ENCODE measurements at places on chromosomes 16 and 17. TPM values are rescaled to one million over a fixed set of nuclear protein-coding genes. Genes with fewer than 3 reads are reported as not detected.
A peak's percentile ranks its signal among the peaks of the same experiment; 100 is the strongest.

DNA sequence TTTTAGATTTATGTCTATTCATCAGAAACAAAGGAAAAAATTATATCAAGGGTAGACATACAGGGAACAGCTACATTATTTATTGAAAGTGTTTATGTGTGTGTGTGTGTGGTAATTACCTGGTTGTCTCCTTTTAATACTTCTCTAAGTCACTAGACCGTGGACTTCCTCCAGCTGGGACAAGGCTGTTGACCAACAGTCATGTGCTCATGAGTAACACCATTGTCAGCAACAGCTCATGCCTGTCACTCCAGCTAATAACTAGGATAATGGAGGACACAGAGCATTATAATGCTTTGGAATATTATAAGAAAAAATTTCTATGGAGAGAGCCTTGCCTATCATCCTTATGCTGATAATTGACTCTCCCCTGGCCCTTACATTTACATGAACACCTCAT, 125.3 kb upstream of the SALL1 start:
- no peak overlapping the region for H3K27ac ChIP-seq
- no peak overlapping the region for H3K4me3 ChIP-seq
- no peaks in the 10 kb centered on the region for H3K4me1 ChIP-seq
- H3K36me3 ChIP-seq: no peaks in the 10 kb centered on the region
- no peak for DNase-seq
- H3K27me3 ChIP-seq: no peaks in the 10 kb centered on the region

SPOP gene
- total RNA-seq: 57.8 TPM

GRCh38 chr16:48318630-48319029, 66.6 kb downstream of the SIAH1 start:
- peaks cover 30% of the 10 kb centered on the region for H3K36me3 ChIP-seq
- peak; percentile 38 for DNase-seq
- peaks cover 35% of the 10 kb centered on the region for H3K4me1 ChIP-seq
- H3K4me3 ChIP-seq: no peak overlapping the region
- H3K27ac ChIP-seq: peak overlapping the region; percentile 79

- no peak overlapping the region for H3K27ac ChIP-seq
- H3K27me3 ChIP-seq: no peaks in the 10 kb centered on the region
- no peak overlapping the region for H3K4me3 ChIP-seq
- H3K4me1 ChIP-seq: peaks cover 18% of the 10 kb centered on the region
- no peaks in the 10 kb centered on the region for H3K36me3 ChIP-seq
- DNase-seq: no peak
These were observed 10.9 kb upstream of the C16orf54 start for GRCh38 chr16:29756654-29757053.

LGALS9B gene
- not detected for total RNA-seq

- peaks cover 7% of the 10 kb centered on the region for H3K27me3 ChIP-seq
- H3K4me1 ChIP-seq: peaks cover 35% of the 10 kb centered on the region
- H3K36me3 ChIP-seq: peaks cover 33% of the 10 kb centered on the region
These were observed 667 bp downstream of the PSMD3 start for GRCh38 chr17:39981207-39981741.

DNA sequence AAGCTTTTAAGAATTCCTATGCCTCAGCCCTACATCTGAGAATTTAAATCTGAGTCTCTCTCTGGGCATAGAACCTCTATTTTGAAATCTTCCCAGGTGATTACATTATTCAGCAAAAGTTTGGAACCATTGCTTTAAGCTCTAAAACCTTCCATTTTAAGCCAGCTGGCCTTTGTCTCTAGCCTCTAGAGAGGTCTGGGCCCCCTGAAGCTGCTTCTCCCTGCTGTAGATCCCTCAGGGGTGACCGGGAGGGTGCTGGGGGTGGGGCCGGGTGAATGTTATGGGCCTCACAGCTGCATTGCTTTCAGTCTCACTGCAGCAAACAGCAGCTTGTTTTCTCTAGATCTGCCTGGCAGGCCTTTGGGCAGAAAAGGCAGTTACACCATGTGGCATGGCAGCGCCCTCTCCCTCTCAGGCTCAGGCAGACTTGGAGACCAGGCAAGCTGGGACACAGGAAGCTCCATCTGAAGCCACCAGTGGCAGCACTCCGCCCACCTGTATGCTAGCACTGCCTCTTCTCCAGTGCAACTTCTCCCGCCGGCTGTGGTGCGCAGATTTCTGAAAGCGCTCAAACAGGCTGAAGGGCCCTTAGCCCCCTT, 66.3 kb downstream of the MPRIP start:
- H3K27ac ChIP-seq: no peak overlapping the region
- no peaks in the 10 kb centered on the region for H3K36me3 ChIP-seq
- no peaks in the 10 kb centered on the region for H3K27me3 ChIP-seq

- no peaks in the 10 kb centered on the region for H3K4me1 ChIP-seq
- H3K4me3 ChIP-seq: no peak overlapping the region
- no peaks in the 10 kb centered on the region for H3K36me3 ChIP-seq
- no peak for DNase-seq
These were observed 27.6 kb upstream of the AATK start for GRCh38 chr17:81193470-81194224.

GRCh38 chr16:83068686-83069085, 441.9 kb downstream of the CDH13 start:
- no peaks in the 10 kb centered on the region for H3K36me3 ChIP-seq
- H3K27me3 ChIP-seq: peaks cover 1% of the 10 kb centered on the region
- no peak for DNase-seq
- H3K4me1 ChIP-seq: no peaks in the 10 kb centered on the region
- H3K4me3 ChIP-seq: no peak overlapping the region
- H3K27ac ChIP-seq: no peak overlapping the region

- no peak overlapping the region for H3K4me3 ChIP-seq
- no peak overlapping the region for H3K27ac ChIP-seq
- H3K27me3 ChIP-seq: no peaks in the 10 kb centered on the region
- DNase-seq: no peak
These were observed 11.0 kb downstream of the ITGAM start for GRCh38 chr16:31270795-31271194.

RUSF1 gene
- total RNA-seq: 37.9 TPM

- H3K27ac ChIP-seq: no peak overlapping the region
- no peaks in the 10 kb centered on the region for H3K36me3 ChIP-seq
- peaks cover 8% of the 10 kb centered on the region for H3K27me3 ChIP-seq
- H3K4me1 ChIP-seq: peaks cover 2% of the 10 kb centered on the region
These were observed 61.4 kb downstream of the ZDHHC7 start for GRCh38 chr16:84949772-84950436.

DNA sequence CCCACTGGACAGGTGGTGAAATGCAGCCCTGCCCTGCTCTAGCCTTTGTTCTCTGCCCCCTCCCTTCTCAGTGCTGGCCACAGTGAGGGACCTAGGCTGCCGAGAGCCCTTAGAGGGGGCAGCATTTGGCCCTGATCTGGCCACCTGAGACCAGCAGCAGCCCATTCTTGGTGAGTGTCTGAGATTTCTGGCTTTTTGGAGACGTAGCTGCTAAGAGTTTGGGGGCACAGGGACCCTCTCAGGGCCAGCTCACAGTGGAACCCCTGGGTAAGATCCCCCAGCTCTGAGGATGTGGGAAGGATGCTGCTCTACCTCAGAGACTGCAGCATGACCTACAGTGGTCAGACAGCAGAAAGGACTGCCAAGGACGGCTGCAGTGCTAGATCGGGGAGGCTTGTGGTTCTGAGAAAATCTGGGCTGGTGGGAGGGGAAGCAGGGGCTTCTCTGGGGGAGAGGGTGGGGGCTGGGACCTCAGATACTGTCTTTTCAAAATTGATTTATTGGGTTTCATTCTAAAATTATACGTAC, 13.3 kb downstream of the GRB7 start:
- no peaks in the 10 kb centered on the region for H3K27me3 ChIP-seq
- no peak for DNase-seq
- H3K4me3 ChIP-seq: no peak overlapping the region
- H3K4me1 ChIP-seq: peaks cover 26% of the 10 kb centered on the region
- no peaks in the 10 kb centered on the region for H3K36me3 ChIP-seq

GLP2R gene
- total RNA-seq: not detected

DNA sequence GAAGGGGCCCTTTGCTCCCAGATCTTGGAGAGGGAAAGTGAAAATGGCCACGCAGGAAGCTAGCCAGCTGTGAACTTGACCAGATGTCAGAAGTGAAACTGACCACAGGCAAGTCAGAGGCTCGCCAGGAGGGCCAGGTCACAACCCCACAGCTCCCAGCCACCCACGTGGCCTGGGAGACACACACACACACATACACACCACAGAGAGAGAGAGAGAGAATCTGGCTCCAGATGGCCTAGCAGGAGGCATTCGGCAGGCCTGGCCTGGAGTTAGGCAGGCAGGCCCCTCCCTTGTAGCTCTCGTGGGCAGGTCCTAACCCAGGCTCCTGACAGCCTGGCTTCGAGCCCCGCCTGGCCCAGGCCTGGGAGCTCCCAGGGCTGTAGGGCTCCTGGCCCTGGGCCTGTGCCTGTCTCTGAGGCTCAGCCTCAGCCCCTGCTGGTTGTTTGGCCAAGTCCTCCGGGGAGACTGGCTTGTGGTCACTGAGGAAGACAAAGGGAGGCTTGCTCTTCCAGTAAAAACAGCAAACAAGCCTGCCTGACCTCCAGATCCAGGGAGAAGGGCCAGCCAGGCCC, 20.2 kb downstream of the NGFR start:
- H3K4me3 ChIP-seq: no peak overlapping the region
- peaks cover 6% of the 10 kb centered on the region for H3K27me3 ChIP-seq
- DNase-seq: no peak

APPBP2 gene
- 36.0 TPM for total RNA-seq

DNA sequence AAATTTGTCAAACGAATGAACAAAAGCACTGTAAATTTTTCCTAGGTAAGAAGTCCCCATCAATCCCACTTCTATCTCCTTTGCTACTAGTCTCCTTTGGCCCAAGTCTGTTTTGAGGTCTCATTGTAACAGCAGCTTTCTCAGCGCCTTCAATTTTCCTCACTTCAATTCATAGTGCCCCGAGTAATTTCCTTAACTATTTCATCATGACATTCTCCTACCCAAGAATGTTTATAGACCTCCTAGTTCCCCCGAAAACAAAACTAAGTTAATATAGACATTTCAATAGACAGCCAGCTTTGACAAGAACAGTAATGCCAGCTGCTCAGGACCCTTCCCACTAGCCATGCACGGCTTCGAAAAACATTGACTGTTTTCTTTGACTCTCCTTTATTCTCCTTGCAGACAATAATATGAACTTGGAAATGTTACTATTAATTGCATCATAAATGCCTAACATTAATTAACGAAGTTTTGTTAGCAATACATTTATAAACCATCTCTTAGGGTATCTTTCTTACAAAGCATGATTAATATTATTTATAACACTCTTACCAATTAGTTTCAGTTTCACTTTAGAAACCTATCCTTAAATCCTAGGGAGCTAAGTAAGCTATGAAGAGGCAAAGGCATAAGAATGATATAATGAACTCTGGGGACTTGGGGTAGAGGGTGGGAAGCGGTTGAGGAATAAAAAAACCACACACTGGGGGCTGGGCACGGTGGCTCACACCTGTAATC, 22.8 kb downstream of the GLG1 start:
- H3K27me3 ChIP-seq: no peaks in the 10 kb centered on the region
- no peak overlapping the region for H3K27ac ChIP-seq
- H3K36me3 ChIP-seq: peaks cover 36% of the 10 kb centered on the region
- no peak overlapping the region for H3K4me3 ChIP-seq

GRCh38 chr16:84390131-84390785, 21.9 kb downstream of the ATP2C2 start:
- H3K27me3 ChIP-seq: peaks cover 8% of the 10 kb centered on the region
- H3K27ac ChIP-seq: no peak overlapping the region
- no peaks in the 10 kb centered on the region for H3K4me1 ChIP-seq

ADGRG3 gene
- total RNA-seq: not detected
